ENCODE measurements at places on chromosomes 2 and 18.
A peak's percentile ranks its signal among the peaks of the same experiment; 100 is the strongest.

GRCh38 chr2:241989074-241989473 lies 119.5 kb downstream of the RTP5 start:
- DNase-seq = no peak

- peak; percentile 22 for DNase-seq
Measured at GRCh38 chr2:222305516-222306392, 7.0 kb upstream of the PAX3 start.

DNA sequence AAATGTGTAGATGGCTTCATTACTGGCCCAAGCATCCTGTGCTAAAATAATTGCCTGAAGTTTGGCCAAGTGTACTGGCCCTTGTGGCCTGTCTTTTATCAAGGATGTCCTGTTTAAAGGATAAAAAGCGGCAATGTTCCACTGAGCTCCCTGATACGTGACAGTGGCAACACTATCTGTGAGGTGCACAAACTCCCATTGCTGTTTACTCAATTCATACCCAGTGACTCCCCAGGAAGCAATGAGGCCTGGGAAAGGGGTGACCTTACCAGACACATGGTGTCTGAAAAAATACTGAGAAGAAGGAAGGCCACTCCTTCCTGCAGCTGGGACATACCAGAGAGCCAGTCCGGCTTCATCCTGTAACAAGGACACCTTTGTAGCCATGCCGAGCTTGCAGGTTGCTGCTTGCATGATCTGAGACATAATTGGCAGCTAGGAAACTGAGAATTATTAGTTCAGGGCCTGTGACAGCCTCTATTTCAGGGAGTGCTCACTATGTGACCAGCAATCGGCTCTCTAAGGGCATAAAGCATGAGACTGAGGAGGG lies 198.5 kb upstream of the LRATD1 start:
- no peak for DNase-seq

- no peak for DNase-seq
Measured at GRCh38 chr2:170680172-170680941, 34.8 kb upstream of the SP5 start.

GRCh38 chr18:63730773-63731172 lies 28.0 kb downstream of the SERPINB11 start:
- no peak for DNase-seq

DNA sequence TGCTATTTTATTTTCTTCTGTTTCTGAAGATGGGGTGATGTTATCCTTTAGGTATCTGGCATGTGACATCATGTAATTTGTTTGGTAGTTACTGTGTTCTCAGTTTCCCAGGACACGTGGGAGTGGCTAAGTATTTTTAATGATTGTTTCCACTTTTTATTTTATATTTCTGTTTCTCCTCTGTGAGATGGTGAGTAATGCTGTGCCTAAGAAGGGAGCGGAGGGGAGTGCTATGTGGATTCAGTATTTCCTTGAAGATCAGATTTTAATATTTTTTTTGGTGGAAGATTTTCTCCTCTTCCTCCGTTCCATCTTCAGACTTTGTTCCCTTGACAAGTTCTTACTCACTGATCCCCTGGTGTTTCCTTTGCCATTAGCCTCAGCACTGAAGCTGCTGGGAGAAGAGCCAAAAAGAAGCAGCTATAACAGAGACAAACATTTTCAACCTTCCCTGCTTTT lies 180.0 kb upstream of the MMADHC start:
- DNase-seq = no peak

DNA sequence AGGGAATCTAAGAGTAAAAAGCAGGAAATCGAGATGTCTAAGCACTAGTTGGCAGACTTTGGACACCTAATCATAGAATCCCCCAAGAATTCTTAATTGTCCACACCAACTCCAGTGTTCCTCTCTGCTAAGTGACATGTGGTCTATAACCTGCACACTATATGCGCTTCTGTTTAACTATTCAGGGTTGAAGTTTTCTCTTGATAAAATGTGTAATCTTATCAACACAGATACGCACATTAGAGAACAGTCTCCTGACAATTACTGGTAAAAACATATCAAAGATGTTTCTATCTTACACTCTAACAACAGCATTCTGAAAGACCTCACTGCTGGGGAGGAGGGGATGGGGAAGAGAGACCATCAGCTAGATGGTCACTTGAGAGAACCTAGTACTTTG lies 3.9 kb downstream of the ABCB11 start:
- no peak for DNase-seq

DNA sequence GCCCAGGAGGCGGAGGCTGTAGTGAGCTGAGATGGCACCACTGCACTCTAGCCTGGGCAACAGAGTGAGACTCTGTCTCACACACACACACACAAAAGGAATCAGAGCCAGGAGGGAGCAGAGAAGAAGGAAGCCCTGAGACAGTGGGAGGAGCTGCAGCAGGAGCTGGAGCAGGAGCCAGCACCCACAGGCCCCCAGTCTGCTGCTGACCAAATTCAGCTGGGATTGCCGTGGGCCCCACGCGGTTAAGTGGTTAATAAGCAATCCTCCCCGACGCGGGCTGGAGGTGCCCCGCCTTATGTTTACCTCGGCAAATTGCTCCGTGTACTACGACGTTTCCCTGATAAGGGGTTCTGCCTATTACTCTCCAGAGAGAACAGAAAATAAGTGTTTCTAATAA lies 265.3 kb downstream of the TWIST2 start:
- no peak for DNase-seq

- no peak for DNase-seq
Measured at GRCh38 chr2:101112772-101113157, 38.4 kb downstream of the TBC1D8 start.

- peak; percentile 13 for DNase-seq
Measured at GRCh38 chr18:3441290-3441689, 8.7 kb upstream of the TGIF1 start.

DNA sequence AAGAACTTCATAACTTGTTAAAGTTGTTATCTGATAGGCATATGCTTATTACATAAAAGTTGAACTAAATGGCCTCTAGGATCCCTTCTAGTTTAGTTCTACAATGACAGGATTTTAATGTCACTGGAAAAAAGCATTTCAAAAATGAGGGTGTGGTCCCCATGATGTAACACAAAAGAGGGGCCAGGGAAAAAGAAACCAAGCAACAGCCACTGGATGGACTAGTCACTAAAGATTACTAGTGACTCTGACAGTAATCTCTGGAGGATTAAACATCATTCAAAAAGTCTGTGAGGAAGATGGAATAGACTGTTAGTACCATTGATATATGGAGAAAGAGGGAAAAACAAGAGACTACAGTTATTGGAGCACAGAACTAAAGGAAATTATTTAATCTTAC lies 22.6 kb downstream of the SEPTIN10 start:
- DNase-seq = no peak

- DNase-seq = peak; percentile 75
Measured at GRCh38 chr2:8525582-8526402, 156.1 kb upstream of the ID2 start.

- no peak for DNase-seq
Measured at GRCh38 chr2:65553504-65554074, 121.2 kb upstream of the SPRED2 start.

DNA sequence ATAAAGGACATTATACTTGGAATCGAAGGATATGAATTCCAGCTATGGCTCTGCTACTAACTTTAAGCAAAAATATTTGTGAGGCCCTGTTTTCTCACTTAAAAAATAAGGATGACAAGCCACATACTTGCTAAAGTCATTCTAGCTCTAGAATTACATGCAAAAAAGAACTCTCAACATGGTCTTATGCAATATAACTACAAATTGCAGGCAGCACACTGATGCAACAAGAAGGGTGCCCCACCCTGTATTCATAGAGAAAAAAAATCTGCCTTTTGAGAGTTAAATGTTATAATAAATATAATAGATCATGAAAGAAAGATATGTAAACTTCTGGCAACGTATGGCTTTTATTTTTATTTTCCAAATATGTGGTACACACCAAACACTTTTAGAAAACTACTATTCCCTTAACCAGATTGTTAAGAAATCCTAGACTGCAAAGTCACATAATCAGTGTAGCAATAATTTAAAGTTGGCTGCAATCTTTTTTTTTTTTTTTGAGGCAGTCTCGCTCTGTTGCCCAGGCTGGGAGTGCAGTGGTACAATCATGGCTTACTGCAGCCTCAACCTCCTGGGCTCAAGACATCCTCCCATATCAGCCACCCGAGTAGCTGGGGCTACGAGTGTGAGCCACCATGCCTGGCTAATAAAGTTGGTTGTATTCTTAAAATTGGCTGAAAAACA lies 40.2 kb upstream of the WDSUB1 start:
- DNase-seq = no peak

- DNase-seq = no peak
Measured at GRCh38 chr2:168216351-168217005, 30.9 kb downstream of the STK39 start.

DNA sequence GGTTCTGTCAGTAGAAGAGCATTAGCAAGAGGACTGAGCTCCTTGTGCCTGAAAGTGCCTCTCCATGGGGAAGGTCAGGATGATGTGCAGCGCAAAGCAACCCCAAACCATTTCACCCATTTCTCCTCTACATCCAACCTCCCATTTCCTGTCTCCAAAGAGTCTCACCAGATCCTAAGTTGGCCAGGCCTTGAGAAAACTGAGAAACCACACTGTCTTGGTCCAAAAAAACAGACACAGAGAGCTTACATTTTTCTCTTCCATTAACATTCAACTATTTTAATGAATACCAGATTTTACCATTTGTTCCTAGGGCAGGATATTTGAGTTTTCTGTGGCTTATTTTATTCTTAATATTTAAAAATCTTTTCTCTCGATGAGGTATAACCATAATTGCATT lies 195.0 kb downstream of the EPHA4 start:
- no peak for DNase-seq

DNA sequence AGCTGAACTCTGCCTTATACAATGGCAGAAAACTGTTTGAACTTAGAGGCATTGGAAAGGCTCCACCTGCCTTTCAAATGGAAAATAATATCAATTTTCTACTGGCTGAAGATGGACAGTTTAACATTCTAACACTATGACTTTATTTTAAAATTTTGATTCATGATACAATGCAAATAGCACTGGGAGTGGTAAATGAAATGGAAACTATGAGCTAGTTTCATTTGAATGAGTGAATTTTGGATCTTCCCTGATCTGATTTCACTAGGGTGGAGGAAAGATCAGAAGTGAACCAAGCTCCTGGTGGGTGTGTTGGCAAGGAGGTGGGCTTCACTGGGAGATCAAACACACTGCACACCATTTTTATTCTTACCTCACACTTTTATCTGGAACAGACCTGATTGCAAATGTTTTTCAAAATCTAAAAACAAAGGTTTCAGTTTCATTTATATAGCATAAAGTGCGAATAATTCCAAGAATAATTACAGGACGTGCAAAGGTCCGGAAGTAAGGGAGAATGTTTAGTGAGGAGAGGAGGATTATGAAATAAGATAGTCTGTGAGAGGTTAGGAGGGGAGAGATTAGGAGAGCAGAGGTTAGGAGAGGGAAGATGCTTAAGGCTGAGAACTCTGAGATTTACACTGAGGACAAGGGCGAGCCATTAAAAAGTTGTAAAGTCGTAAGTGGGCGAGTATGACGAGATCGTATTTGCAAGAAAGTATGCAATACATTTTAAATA lies 18.6 kb upstream of the MBP start:
- DNase-seq = no peak

GRCh38 chr2:120760446-120761135 lies 24.9 kb downstream of the GLI2 start:
- DNase-seq = no peak

- DNase-seq = no peak
Measured at GRCh38 chr2:171409436-171409971, 24.3 kb downstream of the METTL8 start.

- DNase-seq = no peak
Measured at GRCh38 chr2:77521548-77521891, 656 bp downstream of the LRRTM4 start.

DNA sequence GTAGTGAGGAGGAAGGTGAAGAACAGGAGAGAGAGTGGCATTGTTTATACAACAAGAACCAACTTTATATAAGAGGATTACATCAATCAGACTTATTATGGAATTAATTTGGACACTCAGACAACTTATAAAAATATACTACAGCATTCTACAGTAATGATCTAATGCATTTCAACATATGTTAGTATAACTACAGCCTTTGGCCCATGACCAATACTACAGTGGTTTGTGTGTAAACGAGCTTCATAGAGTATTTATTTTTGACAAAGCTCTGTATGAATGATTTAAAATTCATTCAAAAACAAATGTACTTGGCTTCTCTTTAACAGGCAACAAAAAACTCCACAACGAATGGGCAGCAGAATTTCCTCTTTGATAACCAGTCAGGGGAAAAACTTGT lies 72.8 kb downstream of the ZNF521 start:
- no peak for DNase-seq

GRCh38 chr2:241774419-241775222 lies 2.0 kb upstream of the GAL3ST2 start:
- no peak for DNase-seq

DNA sequence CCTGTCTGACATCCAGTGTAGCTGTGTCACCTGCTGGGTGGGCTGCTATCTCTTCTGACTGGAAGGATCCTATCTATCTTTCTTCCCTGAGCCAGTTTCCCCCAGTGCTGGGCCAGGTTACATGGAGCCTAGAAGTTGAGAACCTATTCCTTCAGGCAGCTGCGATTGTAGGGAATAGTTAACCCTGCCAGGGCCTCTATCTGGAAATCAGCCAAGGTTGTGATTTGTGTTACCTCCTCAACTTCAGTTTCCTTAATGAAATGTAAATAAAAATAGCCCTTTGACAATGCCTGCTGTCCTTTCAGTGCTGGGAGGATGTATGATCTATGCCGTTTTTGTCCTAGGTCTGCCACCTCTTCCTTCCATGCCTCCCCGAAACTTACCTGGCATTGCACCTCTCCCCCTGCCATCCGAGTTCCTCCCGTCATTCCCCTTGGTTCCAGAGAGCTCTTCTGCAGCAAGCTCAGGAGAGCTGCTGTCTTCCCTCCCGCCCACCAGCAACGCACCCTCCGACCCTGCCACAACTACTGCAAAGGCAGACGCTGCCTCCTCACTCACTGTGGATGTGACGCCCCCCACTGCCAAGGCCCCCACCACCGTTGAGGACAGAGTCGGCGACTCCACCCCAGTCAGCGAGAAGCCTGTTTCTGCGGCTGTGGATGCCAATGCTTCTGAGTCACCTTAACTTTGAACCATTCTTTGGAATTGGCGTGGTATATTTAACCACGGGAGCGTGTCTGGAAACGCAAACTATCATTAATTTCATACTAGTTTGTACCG lies 36.6 kb downstream of the GORASP2 start:
- no peak for DNase-seq

DNA sequence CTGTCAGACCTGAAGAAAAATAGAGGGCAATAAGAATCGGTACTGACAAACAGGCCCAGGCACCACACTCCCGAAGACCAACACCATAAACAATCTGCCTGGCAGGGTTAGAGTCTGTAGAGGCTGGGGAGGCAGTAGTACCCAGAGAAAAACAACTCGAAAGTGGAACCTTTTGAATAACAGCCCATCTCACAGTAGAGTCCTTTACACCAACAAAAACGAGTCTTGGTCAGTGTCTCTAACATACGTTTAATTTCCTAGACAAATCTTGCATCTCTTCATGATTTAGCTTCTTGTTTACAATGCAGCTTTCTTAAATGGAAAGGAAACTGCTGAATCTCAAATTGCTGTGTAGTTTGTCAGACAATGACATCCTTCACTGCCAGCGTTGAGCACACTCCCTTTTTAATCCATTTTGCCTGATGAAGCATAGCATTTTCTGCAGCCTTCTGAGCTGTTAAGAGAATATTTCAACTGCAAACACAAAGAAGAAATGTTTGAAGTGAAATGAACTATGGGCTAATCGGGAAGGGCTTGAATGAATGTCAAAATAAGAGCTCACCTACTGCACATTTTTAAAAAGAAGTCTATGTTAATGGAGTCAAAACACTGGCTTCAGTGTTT lies 73.1 kb upstream of the DSG1 start:
- no peak for DNase-seq

- no peak for DNase-seq
Measured at GRCh38 chr2:11222845-11223244, 67.6 kb downstream of the SLC66A3 start.

Data from NCI-H526 treated with DMSO at 0.1 percent for 48 hours (cell line).